ENCODE measurements at places on chromosomes 2 and 18.

DNA sequence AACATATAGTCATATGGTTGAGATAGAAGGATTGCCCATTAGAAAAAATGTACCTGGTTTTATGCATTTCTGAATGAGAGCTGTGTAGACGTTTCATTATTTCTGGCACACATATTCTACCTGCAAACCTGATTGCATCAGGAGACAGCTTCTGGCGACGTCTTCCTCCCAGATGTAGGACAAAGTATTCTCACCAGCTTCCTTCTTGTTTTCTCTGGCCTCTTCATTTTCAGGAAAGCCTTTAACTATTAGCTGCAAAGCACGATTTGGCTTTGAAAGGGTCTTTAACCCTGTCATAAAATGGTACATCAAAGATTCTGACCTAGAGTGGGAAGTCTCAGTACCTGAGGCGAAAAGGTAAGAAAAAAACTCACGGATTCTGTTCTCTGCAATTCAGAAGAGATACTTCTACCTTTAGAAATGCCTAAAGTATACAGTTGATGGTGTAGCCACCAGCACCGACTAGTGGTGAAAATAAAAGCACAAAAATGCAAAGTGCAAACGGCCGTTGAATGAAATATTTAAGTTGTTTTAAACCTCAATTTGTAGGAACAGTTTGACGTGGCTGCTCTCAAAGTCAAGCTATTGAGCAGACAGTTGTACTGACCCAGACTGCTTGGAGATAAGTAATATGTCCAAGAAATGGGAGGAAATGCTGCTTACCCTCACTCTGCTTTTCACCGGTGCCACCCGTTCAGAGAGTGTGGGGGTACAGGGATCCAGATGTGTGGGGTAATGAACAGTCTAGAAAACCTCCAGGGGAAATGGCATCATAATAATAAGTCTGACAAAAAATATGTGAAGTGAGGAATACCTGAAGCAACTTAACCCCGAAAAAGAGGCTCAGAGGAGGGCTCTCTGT, 20.2 kb downstream of the IL18RAP start:
- peak; percentile 37 for DNase-seq

DNA sequence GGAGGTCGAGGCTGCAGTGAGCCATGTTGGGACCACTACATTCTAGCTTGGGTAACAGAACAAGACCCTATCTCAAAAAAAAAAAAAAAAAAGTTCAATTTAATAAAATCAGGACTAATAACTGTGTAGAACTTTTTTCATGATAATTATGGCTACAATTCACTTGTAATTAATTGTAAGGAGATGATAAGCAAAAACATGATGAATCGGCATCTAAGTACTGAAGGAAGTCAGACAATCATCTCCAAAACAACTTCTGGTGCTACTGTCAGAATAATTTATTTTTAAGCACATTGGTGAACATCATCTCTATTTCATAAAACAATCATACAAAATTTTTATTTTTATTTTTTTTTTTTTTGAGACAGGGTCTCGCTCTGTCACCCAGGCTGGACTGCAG, 9.7 kb upstream of the MTHFD2 start:
- DNase-seq = no peak

- no peak for DNase-seq
Observed at GRCh38 chr2:134287323-134287722, 33.5 kb downstream of the MGAT5 start.

DNA sequence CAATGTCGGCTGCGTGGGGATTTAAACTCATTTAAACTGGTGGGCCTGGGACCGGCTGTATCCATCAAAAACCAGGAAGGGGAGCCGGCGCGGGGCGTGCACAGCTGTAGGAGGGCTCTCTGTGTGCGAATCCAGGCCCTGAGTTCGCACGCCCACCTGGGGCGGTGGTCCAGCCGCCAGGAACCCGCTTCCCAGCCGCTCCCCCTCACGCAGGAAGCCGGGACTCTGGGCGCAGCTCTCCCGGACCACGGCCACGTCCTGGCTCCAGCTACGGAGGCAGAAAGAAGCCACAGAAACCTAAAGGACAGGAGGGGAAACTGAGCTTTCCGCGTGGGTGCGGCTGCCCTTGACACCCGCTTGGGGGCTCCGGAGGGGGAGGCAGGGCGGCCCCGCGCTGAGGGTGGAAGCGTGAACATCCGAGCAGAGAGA, 80.6 kb downstream of the GFPT1 start:
- no peak for DNase-seq

DNA sequence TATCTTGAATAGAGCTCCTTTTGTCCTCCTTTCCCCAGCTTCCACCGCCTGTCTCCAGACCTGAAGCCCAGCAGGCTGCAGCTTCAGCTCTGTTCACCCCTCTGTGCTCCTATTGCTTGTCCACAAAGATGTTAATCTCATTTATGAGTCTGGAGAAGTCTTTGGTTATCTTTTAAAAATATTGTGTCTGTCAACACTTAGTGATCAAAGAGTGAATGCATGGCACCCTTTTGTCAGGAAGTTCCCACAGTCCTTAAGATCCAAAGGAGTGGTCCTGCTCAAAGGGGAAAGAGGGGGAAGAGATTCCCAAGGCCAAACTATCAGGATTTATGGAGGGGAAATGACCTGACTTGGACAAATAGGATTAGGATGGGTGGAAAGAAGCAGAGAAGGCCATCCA, 118.9 kb downstream of the ACAA2 start:
- DNase-seq = no peak

- no peak for DNase-seq
Observed at GRCh38 chr18:63128237-63128974, 191.2 kb downstream of the BCL2 start.

Data from RKO (cell line).